ENCODE measurements at places on chromosomes 7 and 10.

- DNase-seq = no peak
Measured at GRCh38 chr10:6221192-6221940, 18.6 kb downstream of the PFKFB3 start.

GRCh38 chr7:292826-293225, 2.9 kb downstream of the FOXL3 start:
- no peak for DNase-seq

- DNase-seq = no peak
Measured at GRCh38 chr7:47074702-47075153, 507.2 kb downstream of the TNS3 start.

DNA sequence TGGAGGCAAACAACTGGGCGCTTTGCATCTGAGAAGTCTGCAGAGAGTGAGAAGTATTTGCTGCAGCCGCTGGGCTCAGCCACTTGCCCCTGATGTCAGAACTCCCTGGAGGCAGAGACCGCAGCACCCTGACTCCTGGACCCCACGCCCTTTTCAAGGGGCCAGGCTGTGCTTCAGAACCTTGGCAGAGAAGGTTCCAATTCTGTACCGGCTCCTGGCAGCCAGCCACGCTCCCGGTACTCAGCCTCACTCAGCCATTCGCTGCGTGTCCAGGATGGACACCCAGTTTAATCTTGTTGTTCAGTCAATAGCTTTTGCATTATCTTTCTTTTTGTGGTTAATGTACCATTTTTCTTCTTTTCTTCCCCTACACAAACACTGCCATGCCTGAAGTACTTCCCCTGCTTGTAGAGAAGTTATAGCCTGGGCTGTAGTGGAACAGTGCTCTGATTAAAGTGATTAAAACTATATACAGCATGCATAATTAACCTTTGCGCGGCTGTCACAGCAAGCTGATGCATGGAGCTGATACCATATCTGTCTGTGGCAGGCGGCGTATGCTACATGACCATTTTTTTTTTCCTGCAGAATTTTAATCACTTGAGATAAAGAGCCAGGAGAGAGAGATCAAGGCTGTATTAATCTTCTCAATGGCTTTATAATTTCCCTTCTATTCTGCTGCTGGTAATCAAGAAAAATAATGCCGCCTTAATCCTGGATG, 578.5 kb downstream of the SDK1 start:
- no peak for DNase-seq

DNA sequence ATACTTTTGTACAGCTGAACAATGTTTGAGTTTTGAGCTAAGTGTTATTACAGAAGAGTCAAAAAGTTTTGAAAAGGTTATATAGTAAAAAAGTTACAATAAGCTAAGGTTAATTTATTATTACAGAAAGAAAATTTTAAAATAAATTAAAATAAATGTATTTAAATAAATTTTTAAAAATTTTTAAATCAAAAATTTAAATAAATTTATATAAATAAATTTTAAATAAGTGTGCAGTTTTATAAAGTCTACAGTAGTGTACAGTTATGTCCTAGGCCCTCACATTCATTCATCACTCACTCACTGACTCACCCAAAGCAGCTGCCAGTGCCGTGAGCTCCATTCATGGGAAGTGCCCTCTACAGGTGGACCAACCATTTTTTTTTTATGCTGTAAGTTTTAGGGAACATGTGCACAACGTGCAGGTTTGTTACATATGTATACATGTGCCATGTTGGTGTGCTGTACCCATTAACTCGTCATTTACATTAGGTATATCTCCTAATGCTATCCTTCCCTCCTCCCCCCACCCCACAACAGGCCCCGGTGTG, 462.9 kb upstream of the ZMIZ1 start:
- DNase-seq = no peak

GRCh38 chr7:26156451-26157420, 4.7 kb downstream of the NFE2L3 start:
- peak; percentile 95 for DNase-seq

DNA sequence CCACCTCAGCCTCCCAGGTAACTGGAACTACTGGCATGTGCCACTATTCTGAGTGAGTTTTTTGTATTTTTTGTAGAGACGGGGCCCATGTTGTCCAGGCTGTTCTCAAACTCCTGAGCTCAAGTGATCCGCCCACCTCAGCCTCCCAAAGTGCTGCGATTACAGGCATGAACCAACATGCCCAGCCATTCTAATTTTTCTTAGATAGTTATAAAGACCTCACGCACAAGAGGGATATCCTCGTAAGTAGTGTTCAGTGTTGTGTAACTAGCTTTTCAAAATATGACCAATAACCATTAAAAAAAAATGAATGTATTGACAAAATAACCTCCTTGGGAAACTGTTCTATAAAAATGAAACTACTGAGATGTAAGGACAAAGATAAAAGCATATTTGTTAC, 90.5 kb upstream of the FERD3L start:
- DNase-seq = no peak

Measured in endothelial cell of umbilical vein (primary cell).